NCI-H187 (cell line): ENCODE measurements at places on chromosomes 2 and 18.

DNA sequence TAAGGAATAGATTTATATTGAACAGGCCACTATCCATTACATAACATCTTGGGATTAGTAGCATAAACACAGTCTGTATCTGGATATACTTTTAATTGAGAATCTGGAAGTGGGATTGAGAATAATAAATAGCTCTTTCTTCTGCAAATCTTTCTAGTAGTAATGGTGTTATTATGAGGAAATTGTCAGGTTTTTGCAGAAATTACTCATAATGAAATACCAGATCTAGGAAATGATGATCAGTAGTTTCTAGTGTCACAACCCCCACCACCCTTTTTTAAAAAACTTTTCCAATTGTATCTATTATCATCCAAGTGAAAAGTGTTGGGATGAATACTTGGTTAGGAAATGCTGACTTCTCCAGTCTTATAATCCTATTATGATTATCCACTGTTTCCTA lies 18.7 kb downstream of the NBEAL1 start:
- no peak for DNase-seq

- no peak for DNase-seq
Observed at GRCh38 chr2:215542690-215543089, 106.8 kb upstream of the FN1 start.

DNA sequence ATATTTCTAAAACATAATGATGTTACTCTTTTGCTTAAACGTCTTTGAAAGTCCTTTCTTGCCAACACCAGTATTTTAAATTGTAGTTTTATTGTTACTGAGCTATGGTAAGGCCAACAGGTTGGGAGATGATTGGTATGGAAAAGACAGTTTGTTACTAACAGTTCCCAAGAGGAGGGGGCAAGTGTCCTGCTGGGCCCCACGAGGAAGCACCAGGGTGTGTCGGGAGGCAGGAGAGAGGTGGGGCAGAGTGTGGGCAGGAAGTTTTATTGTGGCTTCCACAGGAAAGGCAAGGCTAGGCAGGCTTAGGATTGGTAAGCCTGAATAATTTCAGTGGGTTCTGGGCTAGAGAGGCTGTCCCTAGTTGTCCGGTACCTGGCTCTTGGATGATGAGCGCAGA lies 134.3 kb downstream of the SOCS6 start:
- no peak for DNase-seq

- DNase-seq = no peak
Observed at GRCh38 chr2:159317392-159318088, 31.0 kb upstream of the WDSUB1 start.

- no peak for DNase-seq
Observed at GRCh38 chr2:8720741-8721140, 38.9 kb downstream of the ID2 start.

DNA sequence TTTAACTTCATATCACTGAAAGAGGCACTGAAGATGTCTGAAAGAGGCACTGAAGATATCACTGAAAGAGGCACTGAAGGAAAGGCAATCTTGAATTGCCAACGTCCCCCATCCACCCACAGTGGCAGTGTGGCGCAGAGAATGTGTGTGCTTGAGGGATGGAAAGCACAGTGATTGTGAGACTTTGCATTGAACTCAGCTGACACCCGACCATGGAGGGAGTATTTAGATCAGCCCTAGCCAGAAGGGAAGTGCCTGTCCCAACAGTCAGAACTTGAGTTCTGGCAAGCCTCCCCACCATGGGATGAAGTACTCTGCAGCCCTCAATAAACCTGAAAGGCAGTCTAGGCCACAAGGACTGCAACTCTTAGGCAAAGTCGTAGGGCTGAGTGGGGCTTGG lies 33.8 kb downstream of the MAP4K3 start:
- DNase-seq = no peak

DNA sequence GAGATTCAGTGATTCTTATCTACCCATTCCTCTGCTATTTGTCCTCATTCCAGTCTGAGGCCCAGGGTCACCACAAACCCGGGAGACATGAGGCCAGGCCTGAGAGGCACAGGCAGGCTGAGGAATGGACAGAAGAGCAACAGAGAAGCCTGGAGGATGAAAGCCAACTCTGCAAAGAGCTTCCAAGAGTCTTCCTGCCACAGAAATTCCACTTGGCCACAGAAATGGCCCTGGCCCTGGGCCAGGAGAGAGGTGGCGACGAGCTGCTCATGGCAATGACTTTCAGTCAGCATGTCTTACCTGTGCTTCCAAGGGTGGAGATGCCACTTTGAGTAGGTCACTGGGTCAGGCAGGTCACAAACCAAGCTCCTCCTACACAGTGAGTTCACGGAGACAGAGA lies 155.3 kb upstream of the PKDCC start:
- DNase-seq = no peak

DNA sequence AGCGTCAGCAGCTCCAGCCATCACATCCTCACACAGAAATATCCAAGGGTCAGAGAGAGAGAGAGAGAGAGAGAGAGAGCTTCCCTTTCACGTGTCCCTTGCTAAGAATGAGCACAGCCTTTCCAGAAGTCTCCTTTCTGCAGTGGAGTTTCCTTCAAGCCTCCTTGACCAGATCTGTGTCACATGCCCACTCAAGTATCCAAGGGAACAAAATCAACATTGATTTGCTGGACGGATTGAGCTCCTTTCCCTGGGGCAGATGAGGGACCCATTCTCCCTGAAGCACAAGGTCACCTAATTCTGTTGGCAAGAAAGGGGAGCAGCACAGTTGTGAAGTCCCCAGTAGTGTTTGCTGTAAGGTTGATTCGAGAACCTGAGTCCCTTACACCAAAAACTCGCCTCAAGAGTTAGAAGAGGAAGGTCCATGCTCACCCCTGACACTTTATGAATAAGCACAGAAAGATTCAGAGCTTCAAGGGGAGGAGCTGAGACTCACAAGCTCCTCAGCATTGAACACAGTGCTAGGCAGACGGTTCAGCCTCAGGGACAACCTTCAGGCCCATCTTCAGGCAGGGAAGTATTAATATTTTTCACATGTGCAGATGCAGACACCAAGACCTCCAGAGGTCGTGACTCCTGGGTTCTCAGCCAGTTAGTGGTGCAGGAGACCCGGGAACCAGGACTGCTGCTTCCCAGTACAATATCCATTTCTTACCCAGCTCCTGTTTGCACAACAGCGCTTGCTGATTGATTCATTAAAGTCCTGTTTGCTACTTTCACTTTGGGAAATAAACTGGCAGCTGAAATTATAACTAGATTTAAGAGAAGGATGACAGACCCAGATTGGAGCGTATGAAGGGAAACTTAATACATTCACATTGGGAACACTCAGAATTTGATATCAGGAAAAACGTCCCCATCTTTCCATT lies 38.2 kb upstream of the MARCO start:
- DNase-seq = no peak
